ENCODE measurements at places on chromosomes 4 and X.

DNA sequence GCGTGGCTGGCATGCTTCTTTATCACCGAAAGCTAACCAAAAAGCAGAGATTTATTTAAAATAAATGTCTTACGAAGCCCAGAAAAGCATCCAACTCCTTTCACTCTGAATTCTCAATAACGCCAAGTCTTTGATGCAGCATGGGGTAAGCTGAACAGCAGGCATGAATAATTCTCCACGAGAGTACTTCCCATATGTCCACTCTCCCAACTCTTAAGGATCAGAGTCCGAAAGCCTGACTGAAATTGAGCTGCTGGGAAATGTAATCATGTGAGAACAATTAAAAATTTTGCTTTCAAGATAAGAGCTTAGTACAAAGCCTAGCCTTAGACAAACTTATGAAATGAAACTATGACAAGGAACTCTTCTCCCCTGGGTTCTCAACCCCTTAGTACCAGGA, 7.5 kb upstream of the SLC39A8 start:
- DNase-seq = no peak

DNA sequence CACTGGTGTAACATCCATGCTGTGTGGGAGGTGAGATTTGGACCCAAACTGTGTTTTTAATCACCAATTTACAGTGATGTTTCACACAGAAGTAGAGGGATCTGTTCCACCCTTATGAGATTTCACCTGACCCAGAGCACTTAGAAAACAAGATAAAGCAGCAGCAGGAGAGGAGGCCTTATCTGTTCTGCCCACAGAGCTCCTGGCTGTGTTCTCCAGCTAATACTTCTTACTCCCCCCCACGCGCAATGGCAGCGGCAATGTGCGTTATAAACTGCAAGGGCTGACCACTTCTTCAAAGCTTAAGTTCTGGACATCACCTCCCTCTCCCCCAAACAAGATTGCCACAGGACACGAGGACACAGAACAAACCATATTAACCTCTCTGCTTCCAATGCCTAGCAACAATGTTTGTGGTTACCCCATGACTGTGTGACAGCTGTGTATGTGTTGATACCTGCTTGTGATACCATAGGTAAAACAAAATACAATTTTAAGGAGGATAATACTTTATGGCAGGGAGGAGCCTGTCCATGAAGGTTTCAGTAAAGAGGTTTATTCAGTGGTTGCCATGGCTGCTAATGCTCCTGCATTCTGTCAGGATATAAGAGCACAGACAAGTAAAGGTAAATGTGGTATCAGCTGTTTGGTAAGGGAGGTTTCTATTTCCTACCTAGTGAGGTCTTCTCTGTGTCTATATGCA, 210.0 kb downstream of the SOWAHB start:
- DNase-seq = no peak

DNA sequence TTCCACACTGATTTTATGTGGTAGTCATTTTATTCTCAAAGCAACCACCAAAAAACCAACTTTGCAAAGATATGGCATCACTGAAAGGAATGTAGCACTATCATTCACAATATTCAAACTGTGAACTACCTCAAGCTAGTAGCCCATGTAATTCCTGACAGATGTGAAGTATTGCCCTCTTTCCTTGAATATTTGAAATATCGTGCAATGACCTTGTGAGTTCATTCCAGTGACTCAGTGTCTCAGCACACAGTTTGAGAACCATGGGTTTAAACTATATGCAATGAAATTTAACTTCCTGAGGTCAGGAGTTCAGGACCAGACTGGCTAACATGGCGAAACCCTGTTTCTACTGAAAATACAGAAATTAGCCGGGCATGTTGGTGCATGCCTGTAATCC, 20.9 kb upstream of the IQCM start:
- no peak for DNase-seq

DNA sequence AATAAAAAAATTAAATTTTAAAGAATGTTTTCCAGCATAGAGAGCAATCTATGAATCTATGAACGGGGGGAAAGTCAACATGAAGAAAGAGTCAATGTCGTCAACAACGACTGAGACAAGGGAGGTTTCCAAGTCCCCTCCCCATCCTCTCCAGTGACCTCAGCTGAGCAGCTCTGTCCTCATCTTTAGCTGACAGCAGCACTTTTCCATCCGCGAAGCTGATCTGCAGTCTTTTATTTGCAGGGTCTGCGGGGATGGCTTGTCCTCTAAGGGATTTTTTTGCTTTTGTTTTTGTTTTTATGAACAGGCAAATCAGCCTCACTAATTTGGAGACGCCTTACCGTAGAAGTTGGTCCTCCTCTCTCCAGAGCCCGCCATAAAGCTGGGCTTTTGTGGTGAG, 46.5 kb downstream of the PRKX start:
- no peak for DNase-seq

GRCh38 chrX:153601511-153602110, 2.7 kb upstream of the CCNQ start:
- no peak for DNase-seq

GRCh38 chr4:24769571-24769970, 25.8 kb upstream of the SOD3 start:
- DNase-seq = no peak

DNA sequence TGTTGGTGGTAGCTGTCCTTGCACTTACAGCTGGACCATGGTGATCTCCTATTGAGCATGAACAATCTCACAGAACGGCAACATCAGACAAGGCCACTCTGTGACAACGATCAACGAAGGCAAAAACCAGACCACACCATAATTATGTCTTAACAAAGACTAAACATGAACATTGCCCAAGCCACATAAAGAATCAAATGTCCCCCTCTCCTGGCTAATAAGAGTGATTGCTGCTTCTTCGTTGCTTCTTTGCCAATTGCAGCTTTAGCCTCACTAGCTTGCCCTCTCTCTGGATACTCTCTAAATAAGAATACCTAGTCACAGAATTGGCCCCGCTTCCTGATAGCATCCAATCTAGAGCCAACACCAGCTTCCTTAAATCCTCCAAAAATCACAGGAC, 41.5 kb upstream of the PGRMC1 start:
- no peak for DNase-seq

DNA sequence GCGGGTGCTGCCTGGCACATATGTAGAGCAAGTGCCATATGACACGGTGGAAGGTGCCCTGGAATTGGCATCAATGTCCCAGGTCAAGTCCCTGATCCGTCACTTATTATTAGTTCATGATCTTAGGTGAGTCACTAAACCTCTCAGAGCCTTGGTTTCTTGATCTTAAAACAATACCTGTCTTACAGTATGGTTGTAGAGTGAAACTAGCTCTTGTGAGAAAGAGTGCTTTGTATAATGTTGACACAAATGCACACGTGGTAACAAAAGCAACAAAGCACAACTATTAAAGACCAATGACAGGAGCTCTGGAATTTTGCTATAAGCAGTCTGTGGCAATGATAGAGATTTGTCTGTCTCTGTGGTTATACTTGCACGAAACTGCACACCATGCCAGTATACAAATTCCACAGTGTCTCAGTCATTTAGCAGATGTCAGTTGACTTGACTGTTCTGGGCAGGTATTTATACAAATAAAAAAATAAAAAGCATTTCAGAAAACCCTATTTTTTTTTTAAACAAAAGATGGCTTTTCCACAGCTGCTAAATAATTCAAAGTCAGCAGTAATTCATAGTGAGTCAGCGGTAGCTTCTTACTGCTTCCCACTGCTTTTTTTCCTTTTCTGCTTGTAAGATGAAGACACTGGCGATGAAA, 19.7 kb upstream of the ACSL1 start:
- no peak for DNase-seq

DNA sequence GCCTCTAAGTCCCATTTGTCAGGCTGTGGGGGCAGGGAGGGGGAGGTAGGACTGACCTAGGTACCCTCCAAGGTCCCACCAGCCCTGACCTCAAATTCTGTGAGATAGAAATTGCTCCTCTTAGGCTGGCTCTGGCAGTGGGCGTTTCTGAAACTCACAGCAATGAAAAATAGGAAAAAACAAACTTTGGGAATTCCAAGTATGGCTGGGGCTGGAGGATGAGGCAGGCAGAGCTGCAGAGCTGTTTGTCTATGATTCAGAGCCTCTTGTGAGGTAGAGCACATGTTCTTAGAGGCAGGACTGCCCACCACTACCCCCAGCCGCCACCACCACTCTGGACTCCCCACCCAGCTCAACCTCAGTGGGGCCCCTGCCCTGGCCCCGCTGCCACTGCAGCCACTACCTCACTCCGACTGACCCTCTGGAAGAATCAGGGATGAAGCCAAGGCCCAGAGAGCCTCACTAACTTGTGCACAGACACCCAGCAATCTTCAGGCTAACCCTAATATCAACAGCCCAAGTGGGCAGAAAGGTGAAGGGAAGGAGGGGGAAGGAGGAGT, 98.2 kb downstream of the PJA1 start:
- DNase-seq = no peak

- no peak for DNase-seq
Measured at GRCh38 chr4:7351014-7351413, 83.7 kb downstream of the PSAPL1 start.

DNA sequence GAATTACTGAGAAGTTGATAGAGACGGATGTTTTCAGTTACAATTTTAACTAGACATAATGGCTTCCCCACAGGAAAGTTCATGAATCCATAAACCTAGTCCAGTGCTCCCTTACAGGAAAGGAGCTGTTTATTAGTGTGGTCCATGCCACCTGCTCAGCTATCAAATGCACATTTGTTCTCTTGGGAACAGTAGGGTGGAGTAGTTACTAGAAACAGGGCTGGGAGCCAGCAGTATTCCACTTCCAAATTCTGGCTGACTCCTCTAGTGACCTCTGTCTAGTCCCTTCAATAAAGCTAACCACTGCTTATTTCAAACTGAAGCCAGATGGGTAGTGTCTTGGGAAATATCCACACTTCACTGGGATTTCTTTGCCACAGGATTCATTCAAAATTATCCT, 88.4 kb upstream of the TLL1 start:
- DNase-seq = no peak

GRCh38 chr4:32112891-32113290, 1392.7 kb downstream of the PCDH7 start:
- no peak for DNase-seq

GRCh38 chr4:8010618-8011017, 71.0 kb upstream of the AFAP1 start:
- peak; percentile 54 for DNase-seq

GRCh38 chr4:82737354-82737753, 61.2 kb downstream of the SCD5 start:
- DNase-seq = no peak

DNA sequence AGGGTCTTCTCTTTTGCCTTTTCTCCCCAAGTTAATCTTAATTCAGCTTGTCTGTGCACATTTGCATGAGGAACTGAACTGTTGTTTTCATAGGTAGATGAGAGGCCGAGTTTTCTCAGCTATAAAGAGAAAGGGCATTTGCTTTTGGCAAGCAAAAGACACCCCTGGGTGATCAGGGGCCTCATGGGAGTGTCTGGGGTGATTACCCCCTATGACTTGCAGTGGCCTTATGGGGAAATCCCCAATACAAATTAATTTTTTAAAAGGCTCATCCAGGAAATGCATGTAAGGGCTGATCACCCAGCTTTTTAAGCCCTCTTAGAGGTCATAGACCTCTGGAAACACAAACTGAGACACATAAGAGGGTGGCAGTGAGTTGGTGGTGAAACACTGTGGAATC, 56.4 kb upstream of the HMX1 start:
- no peak for DNase-seq

DNA sequence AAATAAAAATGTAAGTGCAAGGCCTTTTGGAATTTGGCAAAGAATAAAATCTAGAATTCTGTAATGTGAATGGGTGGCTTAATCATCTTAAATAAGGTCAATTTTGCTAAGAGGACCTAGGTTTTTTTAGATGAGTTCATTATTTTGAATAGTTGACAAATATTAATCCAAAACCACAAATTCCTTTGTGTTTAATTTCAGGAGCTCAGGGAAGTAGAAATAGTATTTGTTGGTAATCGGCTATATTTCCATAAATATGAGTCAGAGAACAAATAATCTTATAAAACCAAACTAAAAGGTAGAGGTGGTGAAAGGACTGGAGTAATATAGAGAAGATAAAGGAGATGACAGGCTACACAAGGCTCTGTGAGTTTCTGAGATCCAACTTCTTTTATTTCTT, 190.4 kb upstream of the TLL1 start:
- DNase-seq = no peak

GRCh38 chr4:186844059-186844681, 120.5 kb upstream of the FAT1 start:
- DNase-seq = no peak

Data from progenitor cell of endocrine pancreas (in vitro differentiated cells).